ENCODE measurements at places on chromosomes 13 and 19.
A peak's percentile ranks its signal among the peaks of the same experiment; 100 is the strongest.

DNA sequence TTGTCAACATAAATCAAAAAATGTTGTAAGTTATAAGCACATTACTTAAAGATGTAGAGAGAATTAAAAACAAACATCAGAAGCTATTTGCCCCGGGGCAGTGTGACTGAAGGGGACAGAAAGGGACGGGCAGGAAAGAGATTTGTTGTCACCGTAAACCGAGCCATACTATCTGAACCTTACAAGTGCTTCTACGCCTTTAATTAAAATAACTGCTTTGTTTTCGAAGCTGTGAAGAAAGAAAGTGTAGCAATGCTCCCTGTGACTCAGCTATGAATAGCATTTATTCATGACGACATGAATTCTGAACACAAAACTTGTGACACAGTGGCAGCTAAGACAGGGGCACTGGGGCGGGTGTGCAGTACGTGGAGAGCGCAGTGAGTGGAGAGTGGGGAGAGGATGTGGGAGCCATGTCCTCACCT, 30.0 kb downstream of the ZNF787 start:
- no peak for DNase-seq

DNA sequence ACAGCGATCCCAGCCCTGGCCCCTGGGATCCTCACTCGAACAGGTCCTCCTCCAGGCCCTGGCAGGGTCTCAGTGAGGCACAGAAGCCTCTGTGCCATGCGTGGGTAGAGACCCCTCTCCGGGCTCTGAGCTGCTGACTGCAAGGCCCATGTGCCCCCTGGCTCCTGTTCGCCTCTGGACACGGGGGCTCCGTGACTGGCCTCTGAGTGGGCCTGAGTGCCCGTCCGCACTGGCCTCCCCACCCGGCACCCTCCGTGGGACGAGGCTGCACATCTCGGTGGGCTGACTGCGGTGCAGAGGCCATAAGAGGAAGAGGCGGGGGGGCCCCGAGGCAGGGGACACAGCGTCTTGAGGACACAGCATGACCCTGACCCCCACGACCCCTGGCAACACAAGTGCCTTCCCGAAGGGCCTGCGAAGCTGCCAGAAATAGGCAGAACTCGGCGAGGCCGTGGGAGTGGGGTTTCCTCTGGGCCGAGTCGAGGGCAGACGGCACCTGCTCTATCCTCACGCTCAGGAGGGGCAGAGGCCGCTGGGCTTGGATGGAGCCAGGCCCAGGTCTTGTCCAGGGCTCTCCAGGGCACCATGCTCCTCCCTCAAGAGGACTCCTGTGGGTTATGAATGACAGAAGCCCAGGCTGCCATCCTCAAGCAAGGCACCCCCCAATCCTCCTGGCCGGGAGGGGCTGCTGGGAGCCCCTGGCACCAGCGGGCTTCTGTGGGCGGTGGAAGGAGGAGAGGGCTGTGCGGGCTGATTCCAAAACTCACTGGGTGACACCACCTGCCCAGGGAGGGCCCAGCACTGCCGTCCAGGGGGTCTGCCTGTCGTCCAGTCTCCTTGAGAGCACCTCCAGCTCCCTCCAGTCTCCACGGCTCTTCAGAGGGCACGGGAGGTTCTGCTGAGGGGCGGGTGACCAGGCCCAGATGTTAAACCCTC, 52.6 kb downstream of the RASA3 start:
- DNase-seq, result no peak

- DNase-seq, result no peak
Measured at GRCh38 chr19:45576682-45577081, 7.9 kb downstream of the OPA3 start.

DNA sequence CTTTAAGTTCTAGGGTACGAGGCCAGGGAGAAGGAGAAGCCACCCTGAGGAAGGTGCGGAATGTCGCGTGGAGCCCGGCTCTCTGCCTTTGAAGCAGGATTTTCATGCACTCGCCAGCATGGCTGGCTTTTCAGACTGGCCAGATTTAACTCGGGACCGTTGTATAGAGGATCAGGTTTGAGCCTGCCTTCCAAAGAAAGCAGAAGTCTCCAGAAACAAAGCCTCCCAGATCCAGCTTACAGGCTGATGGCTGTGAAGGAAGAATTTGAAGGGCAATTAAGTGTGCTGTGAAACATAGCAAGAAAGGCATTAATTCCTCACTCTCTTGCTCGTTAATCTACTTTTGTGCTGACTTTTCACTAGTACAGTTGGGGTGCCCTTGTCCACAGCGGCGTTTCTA, 140.2 kb downstream of the SOX1 start:
- no peak for DNase-seq

DNA sequence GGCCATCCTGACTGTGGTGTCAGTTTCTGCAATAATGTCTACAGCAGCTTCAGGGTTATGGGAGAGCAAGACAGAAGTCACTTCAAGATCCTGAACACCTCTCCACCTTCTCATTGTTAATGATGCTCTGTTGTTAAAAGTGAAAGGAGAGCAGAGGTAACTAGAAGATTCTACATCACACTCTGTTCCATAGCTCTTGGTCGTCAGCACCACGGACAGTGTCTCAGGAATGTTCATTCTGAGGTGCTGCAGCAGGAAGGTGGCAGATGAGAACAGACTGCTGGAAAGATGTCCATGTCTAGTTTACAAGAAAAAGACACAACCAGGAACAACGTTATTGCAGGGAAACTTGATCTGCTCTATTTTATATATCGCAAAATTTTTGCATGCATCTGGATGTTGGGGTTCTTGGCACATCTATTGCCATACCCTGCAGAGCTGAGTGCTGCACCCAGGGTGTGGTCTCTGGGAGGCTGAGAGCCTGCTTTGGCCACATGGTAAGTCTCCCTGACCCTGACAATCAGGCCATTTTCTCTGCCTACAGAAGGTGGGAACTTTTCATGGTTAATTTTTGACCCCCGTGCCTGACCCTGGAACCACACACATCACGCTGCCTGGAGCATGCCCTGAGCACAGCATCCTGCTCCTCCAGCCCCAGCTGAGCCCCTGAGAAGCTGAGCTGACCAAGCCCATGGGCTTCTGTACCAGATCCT, 12.7 kb downstream of the CEACAM21 start:
- DNase-seq, result no peak

DNA sequence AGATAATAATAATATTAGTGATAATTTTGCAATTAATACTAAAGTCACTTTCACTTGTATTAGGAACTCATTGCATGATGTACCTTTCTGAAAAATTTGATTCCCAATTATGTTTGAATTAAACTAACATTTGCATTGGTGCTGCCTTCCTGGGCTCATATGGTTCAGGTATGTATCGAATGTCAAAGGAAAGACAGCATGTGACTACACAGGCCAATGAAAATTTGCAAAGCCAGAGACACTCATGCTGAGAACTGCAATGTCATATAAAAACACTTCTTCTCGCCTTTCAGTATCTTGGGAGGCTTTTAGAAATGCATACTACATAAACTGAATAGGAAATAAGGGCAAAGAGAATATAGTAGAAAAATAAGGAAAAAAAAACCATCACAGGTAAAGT, 44.3 kb downstream of the RAP2A start:
- no peak for DNase-seq

DNA sequence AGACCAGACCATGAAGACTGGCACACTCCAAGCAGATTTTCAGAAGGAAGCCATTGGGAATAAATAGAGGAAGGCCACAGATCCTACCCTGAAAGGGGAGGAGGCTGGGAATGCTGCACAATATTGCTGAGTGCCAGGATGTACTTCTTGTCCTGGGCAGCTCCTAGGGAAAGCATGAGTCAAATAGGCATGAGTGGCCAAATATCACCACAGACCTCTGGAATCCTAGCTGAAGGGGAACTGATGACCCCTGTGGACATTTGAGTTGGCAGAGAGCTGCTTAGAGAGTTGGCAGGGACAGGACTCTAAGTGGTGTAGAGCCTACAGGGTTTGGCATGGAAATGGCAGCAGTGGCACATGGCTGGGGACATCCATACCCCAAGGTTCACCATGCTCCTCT, 234.3 kb upstream of the TRPC4 start:
- no peak for DNase-seq

DNA sequence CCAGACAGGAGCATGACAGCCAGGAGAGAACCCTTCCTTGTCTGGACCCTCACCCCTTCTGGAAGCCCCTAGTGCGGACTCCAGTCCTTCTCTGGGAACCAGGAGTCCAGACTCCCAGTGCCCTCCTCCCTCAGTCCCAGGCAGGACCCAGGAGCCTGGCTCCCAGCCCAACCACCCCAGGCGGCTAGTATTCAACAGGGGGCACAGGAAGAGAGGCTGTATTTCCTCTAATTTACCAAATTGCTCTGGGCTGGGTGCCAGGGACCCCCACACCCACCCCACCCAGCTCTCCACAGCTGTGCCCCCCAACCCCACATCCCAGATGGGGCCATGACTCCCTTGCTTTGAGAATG, 3.3 kb downstream of the GRIN2D start:
- no peak for DNase-seq

GRCh38 chr19:40582467-40582866, 5.8 kb downstream of the SHKBP1 start:
- DNase-seq, result no peak

- peak; percentile 73 for DNase-seq
Measured at GRCh38 chr19:49808711-49809159, 4.4 kb downstream of the FUZ start.

- DNase-seq, result no peak
Measured at GRCh38 chr13:48731001-48731658, 77.4 kb downstream of the CYSLTR2 start.

DNA sequence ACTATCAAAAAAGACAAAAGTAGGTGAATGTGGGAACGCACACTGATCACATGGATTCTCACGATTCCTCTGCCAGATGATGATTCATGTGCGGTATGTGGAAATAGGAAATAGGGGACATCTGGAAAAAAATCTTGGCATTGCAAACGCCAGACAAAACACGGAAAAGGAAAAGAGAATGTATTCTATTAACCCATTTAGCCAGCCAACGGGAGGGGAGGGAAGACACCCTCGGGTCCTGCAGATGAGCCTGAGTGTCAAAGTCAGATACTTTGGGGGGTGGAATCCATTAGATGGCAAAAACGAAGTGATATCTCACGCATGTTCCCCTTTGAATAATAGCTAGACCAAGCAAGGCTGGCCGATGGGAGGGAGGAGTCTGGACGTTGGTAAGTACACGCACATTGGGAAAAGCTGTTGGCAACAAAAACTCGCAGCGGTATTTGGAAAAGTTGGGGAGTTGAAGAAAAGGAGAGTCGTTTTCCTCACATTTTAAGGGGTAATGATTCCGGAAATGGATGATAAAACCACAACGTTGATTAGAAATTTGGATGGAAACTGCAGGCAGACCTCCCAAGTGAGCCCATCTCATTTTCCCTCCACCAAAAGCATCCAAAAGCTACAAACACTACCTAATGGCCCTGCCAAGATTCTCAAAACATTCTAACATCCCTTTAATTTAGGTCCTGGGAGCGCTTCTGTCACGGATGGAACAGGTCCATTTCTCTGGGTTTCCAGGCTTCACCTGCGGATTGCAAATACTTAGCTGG, 73.6 kb downstream of the COL4A1 start:
- no peak for DNase-seq

GRCh38 chr13:99990126-99990977, 8.8 kb downstream of the ZIC2 start:
- no peak for DNase-seq

- no peak for DNase-seq
Measured at GRCh38 chr13:91133941-91134802, 213.3 kb upstream of the MIR17HG start.

DNA sequence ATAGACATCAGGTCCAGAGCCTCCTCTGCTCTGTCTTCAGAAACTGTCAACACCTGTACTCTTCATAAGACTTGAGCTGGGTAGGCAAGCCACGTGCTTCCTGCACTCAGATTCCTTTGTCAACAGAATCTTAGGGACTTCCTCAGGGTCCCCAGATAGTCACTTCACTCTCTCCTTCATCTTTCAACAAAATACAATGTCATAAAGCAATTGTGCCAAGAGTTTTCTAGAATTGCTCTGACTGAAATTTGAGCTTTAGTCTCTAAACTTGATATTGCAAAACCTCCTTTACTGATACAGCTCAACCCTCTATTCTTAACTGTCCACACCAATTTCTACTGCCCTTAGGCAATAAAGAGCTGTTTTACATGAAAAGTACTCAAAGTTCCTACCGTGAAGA, 179.9 kb downstream of the IRS2 start:
- DNase-seq, result no peak

DNA sequence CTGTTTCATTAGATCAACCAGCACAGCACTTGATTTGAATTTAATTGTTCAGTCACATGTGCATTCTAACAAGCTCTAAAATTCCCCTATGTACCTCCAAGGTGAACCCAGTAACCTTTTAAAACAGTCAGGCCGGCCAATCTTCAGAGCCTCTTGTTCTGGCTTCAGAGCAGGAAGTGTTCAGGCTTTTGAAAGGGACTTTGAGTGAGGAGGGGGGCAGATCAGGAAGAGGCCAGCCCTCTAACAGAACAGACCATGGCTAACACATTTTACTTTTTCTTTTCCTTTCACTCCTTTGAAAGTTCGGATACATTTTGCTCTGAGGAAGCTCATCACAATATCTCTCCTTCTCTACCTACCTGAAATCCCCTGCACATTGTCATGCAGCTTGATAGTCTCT, 390.3 kb downstream of the TBC1D4 start:
- DNase-seq, result no peak

- no peak for DNase-seq
Measured at GRCh38 chr19:2246801-2247361, 2.2 kb upstream of the AMH start.

- DNase-seq, result no peak
Measured at GRCh38 chr13:110575322-110576069, 14.0 kb upstream of the RAB20 start.

DNA sequence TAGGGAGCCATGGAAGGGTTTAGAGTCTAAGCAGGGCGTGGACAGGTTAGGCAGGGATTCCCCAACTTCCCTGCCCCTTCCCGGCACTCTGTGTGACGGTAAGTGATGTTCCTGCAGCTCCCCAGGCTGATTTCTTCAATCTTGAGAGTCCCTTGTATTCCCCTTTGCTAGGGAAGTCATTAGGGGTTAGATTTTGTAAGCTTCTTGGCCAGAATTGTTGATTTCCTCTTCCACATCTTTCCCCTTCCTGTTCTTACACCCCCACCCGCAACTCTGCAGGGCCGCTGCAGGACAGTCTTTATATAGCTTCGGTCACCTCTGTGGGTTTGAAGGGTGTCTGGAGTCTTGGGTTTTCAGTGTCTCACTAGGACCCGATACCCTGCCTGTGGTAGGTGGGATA, 10.6 kb upstream of the ADGRE1 start:
- no peak for DNase-seq

- peak; percentile 54 for DNase-seq
Measured at GRCh38 chr19:17830567-17831418, 9.5 kb upstream of the INSL3 start.
